ENCODE measurements at places on chromosomes 11 and 22.

- no peak for DNase-seq
Observed at GRCh38 chr22:21025266-21025665, 7.1 kb downstream of the SLC7A4 start.

- no peak for DNase-seq
Observed at GRCh38 chr11:77110836-77111235, 8.2 kb downstream of the OMP start.

DNA sequence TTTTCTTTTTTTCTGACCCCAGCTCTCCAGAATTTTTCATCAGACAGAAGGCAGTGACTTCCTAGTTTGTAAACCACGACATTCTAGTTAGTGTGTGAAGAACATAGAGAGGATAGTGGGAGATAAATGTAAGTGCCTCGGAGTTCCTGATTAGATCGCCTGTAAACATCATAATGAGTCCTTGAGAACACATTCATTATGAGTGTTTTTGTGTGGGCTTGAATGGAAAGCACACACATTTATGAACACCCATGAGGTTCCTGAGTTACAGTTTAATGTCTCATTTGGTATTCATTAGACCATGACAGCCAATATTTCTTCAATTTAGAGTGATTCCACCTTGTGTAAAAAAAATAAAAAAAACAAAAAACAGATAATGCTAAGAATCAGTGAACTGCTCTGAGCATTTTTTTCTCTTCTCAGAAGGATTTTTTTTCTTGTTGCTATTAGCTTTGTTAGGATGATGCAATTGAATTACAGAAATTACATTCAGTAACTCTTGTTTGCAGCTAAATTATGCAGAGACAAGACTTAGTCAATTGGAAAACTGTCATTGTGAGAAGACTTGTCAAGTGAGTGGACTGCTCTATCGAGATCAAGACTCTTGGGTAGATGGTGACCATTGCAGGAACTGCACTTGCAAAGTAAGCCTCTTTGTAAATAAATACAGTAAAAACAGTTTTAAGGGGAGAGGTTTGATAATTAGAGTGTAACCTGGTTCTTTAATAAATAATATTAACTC is 257.6 kb downstream of the NELL1 start:
- DNase-seq: no peak

- peak; percentile 99 for DNase-seq
Observed at GRCh38 chr11:111441443-111441842, 62.4 kb upstream of the POU2AF1 start.

GRCh38 chr11:64445651-64446050 is 86.7 kb downstream of the RPS6KA4 start:
- no peak for DNase-seq

- peak; percentile 54 for DNase-seq
Observed at GRCh38 chr11:74388678-74389327, 9.4 kb downstream of the PGM2L1 start.

- no peak for DNase-seq
Observed at GRCh38 chr22:42793848-42794405, 63.1 kb downstream of the ARFGAP3 start.

- peak; percentile 26 for DNase-seq
Observed at GRCh38 chr11:113896156-113896879, 8.3 kb upstream of the HTR3B start.

DNA sequence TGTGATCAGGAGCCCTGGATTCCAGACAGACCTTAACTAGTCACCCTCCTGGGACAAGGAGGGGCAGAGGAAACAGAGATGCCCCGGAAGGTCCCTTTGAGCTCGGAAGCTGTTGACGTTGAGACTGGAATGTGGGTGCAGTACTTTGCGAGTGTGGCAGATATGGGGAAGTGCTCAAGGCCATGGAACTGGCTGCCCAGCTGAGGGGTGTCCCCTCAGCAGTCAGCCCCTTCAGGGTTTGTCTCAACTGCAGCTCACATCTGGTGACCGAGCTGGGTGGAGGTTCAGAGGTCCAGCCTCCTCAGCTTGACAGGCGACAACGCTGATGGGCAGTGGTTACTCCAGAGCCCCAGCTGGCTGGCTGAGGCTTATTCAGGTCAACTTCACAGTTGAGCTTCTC is 150.3 kb upstream of the SNX19 start:
- DNase-seq: no peak
